Foreskin keratinocyte (primary cell): ENCODE measurements at places on chromosomes 11 and 22. TPM values are rescaled to one million over a fixed set of nuclear protein-coding genes. Genes with fewer than 3 reads are reported as not detected.

Gene GDPD4
- not detected in 2 replicates for polyA plus RNA-seq

Gene MAP4K2
- polyA plus RNA-seq: 25.7 and 26.9 TPM in 2 replicates

Gene IFITM2
- 39.8 and 55.8 TPM in 2 replicates for polyA plus RNA-seq

Gene MICAL2
- 40.2 and 42.9 TPM in 2 replicates for polyA plus RNA-seq

Gene SEC14L2
- polyA plus RNA-seq: 28.3 and 35.2 TPM in 2 replicates

Gene SERPIND1
- not detected in 2 replicates for polyA plus RNA-seq

Gene IGF2
- 0.06 and 0.29 TPM in 2 replicates for polyA plus RNA-seq

Gene MRGPRE
- not detected in 2 replicates for polyA plus RNA-seq

Gene MRGPRX4
- polyA plus RNA-seq: not detected in 2 replicates

Gene CCDC116
- polyA plus RNA-seq: 0.08 and 0.11 TPM in 2 replicates

Gene PARVA
- 17.1 and 20.3 TPM in 2 replicates for polyA plus RNA-seq

Gene MMP13
- not detected in 2 replicates for polyA plus RNA-seq

Gene POU2F3
- polyA plus RNA-seq: 0.17 and 0.27 TPM in 2 replicates

Gene RASD2
- polyA plus RNA-seq: 0.06 and 0.10 TPM in 2 replicates

Gene FAT3
- 0.04 and 0.09 TPM in 2 replicates for polyA plus RNA-seq

Gene PLA2G3
- 0.65 and 0.84 TPM in 2 replicates for polyA plus RNA-seq

Gene APOL1
- polyA plus RNA-seq: 1.2 and 2.2 TPM in 2 replicates

Gene CHST1
- polyA plus RNA-seq: not detected in 2 replicates

Gene PDE3B
- polyA plus RNA-seq: 0.01 TPM in 1 of 2 replicates, not detected in the other

Gene AASDHPPT
- polyA plus RNA-seq: 16.0 and 20.5 TPM in 2 replicates

Gene CARD10
- 112 and 115 TPM in 2 replicates for polyA plus RNA-seq

Gene ZP1
- polyA plus RNA-seq: not detected in 2 replicates

Gene TAF10
- polyA plus RNA-seq: 195 and 218 TPM in 2 replicates

Gene NRIP3
- 1.2 TPM in 2 replicates for polyA plus RNA-seq

Gene SCUBE1
- not detected in 2 replicates for polyA plus RNA-seq

Gene DGAT2
- 1.1 and 1.3 TPM in 2 replicates for polyA plus RNA-seq

Gene LSP1
- polyA plus RNA-seq: 1.3 and 1.7 TPM in 2 replicates

Gene TMEM179B
- polyA plus RNA-seq: 68.4 and 74.5 TPM in 2 replicates

Gene GGTLC3
- not detected in 2 replicates for polyA plus RNA-seq

Gene INPP5J
- polyA plus RNA-seq: 1.1 and 1.3 TPM in 2 replicates

Gene IFITM1
- polyA plus RNA-seq: 615 and 795 TPM in 2 replicates

Gene IRAG1
- 0.02 and 0.06 TPM in 2 replicates for polyA plus RNA-seq

Gene CCS
- 28.6 and 32.6 TPM in 2 replicates for polyA plus RNA-seq

Gene MS4A4E
- not detected in 2 replicates for polyA plus RNA-seq

Gene MYEOV
- 2.1 and 4.4 TPM in 2 replicates for polyA plus RNA-seq

Gene JHY
- 2.0 and 2.4 TPM in 2 replicates for polyA plus RNA-seq

Gene C11orf91
- 0.20 and 0.50 TPM in 2 replicates for polyA plus RNA-seq

Gene PDGFB
- 9.8 and 12.0 TPM in 2 replicates for polyA plus RNA-seq

Gene SYCE3
- 0.34 and 0.46 TPM in 2 replicates for polyA plus RNA-seq

Gene RIC3
- 0.02 and 0.10 TPM in 2 replicates for polyA plus RNA-seq

Gene HEPN1
- polyA plus RNA-seq: not detected in 2 replicates

Gene GLYAT
- polyA plus RNA-seq: not detected in 2 replicates

Gene CCDC15
- 1.4 and 2.9 TPM in 2 replicates for polyA plus RNA-seq

Gene PGR
- under 0.01 and 0.03 TPM in 2 replicates for polyA plus RNA-seq

Gene LPXN
- 12.6 and 27.4 TPM in 2 replicates for polyA plus RNA-seq

Gene APOA4
- polyA plus RNA-seq: not detected in 2 replicates

Gene SPDYC
- not detected in 2 replicates for polyA plus RNA-seq

Gene MTFP1
- 74.0 and 90.2 TPM in 2 replicates for polyA plus RNA-seq

Gene EMID1
- polyA plus RNA-seq: not detected in 2 replicates

Gene MS4A8
- polyA plus RNA-seq: not detected in 2 replicates

Gene SPA17
- polyA plus RNA-seq: 24.0 and 26.0 TPM in 2 replicates
